ENCODE measurements at places on chromosomes 1 and 21.

DNA sequence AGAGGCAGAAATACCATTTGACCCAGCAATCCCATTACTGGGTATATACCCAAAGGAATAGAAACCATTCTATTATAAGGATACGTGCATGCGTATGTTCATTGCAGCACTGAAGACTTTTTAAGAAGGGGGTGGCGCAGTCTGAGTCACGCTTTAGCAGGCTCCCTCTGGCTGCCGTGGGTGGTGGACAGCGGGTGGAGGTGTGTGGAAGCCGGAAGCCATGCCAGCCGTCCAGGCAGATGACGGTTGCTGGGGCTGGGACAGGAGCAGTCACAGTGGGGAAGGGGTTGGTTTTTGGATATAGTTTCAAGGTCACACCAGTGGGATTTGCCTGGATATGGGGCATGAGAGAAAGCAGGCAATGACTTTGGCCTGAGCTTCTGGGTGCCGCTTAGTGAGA is 270.5 kb downstream of the GRIK3 start:
- no peak for DNase-seq

GRCh38 chr1:109535971-109536491 is 3.6 kb upstream of the GPR61 start:
- DNase-seq = no peak

- peak; percentile 44 for DNase-seq
Observed at GRCh38 chr1:212218911-212219310, 66.3 kb upstream of the PPP2R5A start.

DNA sequence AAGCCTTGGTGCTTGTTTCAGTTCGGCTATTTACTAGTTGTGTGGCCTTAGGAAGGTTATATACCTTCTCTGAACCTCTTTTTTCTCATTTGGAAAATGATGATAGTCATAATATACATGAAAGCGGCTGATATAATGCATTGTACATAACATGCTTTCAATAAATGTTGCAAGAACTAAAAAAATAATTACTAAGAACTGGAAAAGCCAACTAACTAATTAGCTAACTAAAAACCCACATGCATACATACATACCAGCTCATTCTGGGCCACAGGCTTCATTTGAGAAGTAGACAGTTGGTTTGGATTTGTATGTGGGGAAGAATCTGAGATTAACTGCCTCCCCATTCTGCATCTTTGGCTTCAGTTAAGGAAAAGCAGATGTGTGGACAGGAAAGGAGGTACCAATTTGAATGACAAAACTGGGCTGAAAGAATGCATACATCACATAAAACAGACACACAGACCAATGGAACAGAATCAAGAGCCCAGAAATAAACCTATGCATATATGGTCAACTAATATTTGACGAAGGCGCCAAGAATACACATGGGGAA is 217.9 kb downstream of the TM2D1 start:
- DNase-seq = no peak

DNA sequence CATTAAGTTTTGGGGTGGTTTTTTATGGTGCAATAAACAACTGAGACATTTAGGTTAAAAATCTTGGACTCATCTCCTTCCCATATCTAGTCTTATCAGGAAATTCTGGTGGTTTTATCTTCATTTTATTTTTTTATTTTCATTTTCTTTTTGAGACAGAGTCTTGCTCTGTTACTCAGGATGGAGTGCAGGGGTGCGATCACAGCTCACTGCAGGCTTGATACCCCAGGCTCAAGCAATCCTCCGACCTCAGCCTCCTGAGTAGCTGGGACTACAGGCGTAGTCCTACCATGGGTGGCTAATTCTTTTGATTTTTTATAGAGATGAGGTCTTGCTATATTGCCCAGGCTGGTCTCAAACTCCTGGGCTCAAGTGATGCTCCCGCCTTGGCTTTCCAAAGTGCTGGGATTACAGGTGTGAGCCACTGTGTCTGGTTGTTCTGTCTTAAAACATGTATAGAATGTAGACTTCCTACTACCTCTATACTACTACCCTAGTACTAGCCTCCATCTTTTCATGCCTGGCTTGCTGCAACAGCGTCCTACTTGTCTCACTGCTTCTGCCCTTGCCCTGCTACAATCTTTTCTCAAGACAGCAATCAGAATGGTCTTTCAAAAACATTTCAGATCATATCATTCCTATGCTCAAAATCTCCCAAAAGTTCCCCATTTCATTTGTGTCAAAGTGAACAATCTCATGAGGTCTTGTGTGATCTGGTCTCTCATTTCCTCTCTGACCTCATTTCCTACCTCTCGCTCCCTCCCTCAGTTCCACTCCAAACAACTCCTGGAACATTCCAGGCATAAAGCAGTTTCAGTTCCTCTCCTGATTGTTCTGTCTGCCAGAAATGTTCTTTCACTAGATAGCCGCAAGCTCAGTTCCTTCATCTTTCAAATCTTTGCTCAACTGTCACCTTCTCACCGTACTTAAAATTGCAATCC is 5.9 kb upstream of the FCGR2A start:
- DNase-seq = no peak

- no peak for DNase-seq
Observed at GRCh38 chr1:219405531-219406331, 207.2 kb downstream of the ZC3H11B start.

GRCh38 chr1:114927401-114927800 is 72.7 kb downstream of the SYCP1 start:
- no peak for DNase-seq

GRCh38 chr1:77484926-77485325 is 197.5 kb downstream of the ZZZ3 start:
- DNase-seq = no peak

DNA sequence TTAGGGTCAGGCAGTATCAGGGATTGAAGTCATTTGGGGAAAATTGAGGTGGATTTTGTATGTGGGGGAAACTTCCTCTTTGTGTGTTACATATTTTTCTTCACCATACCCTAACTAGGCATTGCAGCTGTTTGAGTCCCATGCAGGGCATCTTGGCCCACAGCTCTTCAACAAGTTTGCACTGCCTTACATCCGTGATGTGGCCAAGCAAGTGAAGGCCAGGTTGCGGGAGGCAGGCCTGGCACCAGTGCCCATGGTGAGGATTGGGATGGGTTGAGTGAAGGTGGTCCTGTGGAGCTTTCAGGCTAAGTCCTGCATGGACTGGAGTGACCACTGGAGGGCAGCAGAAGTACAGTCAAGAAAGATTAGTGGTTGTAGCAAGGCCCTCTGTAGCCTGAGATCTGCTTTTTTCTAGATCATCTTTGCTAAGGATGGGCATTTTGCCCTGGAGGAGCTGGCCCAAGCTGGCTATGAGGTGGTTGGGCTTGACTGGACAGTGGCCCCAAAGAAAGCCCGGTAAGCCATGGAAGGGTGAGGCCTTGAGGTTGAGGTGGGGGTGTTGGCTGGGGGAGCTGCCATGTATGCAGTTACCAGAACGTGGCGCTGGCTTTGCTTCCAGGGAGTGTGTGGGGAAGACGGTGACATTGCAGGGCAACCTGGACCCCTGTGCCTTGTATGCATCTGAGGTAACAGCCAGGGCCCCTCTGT is 2.4 kb downstream of the UROD start:
- DNase-seq = peak; percentile 50

- DNase-seq = no peak
Observed at GRCh38 chr1:172138634-172139033, 281.9 kb upstream of the C1orf105 start.

DNA sequence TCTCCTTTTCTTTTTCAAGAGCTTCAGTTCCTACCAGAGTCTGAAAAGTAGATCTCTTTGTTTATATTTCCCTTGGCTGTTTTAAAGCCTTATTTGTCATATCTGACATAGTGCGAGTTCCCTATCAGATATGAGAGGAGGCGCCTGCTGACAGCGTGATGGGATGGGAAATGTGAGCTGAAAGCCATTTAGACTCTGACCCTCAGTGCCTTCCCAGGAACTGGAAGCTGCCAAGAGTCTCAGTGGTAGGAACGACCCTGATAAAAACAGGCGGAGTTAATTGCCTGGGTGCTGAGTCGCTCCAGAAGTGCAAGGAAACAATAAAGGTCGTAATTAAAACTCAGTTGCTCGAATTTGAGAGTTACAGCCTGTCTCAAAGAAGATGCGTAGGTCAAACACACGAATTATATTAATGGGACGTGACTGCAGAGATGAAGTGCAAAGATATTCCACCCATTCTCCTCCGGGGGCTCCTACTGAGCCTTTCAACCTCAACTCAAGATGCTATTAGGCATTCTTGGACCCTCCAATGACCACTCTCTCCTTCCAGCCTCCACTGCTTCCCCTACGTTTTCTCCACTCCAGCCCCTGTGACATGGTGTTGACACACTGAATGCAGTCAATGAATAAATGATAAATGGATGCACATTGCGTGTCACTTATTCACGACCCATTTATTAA is 84.6 kb downstream of the KAZN start:
- DNase-seq = no peak

DNA sequence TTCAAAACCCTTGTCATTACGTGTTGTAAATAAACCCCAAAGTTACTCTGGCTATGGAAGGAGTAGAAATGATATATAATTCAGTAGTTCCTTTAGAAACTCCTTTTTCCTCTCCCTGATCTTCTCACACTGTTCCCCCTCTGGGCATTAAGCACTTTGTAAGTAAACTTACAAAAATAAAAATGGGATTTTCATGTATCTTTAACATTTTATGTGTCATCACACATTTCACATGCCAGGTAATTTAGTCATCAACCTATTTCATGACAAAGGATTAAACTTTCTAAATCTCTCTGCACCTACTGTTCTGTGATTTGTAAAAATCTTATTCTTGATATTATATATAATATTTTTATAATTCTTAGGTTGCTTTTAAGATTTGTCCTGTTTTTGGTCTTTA is 176.9 kb downstream of the NEK7 start:
- DNase-seq = no peak

DNA sequence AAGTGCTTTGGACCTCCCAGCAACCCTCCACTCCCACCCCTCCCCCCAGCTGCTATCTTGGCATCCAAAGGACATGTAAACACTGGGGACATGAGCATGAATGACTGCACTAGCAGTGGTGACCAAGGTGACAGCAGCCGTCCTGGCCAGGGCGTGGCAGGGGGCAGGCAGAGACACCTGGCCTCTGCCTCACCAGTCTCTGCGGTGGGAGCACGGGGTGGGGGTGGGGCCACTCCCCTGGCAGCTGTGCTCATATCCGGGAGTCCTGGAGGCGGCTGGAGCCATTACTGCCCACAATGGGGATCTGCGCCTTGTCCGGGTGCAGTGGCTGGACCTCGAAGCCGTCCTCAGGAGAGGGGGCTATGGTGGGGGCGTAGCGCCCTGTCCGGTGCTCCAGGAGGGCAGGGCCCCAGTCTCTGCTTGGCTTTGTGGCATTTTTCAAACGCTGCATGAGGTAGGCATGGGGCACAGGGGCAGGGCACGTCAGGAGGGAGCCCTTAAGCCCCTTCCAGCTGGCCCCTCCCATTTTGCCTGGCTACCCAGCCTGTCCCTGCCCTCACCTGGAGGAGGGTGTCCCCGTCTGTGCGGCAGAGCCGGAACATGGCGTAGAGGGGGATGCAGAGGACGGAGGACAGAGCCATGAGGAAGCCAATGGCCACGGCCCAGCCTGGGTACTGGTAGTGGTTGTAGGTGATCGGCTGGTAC is 6.0 kb downstream of the CCDC24 start:
- DNase-seq = no peak

DNA sequence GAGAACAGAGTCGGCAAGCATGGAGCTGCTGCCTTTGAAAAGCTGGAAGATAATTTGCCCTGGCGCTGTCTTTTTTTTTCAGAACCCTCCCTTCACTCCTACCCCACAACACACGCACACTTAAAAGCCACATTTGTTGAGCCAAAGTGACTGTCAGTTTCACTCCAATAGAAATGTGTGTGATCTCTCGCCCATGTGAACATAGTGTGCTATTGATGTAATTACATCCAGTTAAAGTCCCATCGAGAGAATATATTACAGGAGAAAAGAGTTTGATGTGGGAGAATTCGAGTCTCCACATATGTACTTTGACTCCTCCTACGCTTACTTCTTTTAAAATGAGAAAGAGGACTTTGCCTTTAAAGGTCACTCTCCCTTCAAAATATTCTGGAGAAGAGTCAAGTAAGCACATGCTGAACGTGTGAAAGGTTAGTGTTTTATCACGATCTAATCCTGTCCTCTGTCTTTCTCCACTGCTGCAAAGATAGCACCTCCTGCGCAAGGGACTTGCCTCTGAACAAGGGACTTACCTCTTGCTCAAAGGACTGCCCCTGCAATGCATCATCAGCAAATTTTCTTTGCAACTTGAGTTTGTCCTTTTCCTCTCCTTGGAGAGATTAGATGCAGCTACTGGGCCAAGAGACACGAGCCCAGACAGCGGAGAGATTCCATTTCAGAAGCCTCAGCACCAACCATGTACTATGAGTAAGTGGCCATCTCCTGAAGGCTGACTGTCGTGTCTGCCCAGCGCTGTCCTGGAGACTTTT is 613.9 kb downstream of the PTPRU start:
- DNase-seq = no peak

DNA sequence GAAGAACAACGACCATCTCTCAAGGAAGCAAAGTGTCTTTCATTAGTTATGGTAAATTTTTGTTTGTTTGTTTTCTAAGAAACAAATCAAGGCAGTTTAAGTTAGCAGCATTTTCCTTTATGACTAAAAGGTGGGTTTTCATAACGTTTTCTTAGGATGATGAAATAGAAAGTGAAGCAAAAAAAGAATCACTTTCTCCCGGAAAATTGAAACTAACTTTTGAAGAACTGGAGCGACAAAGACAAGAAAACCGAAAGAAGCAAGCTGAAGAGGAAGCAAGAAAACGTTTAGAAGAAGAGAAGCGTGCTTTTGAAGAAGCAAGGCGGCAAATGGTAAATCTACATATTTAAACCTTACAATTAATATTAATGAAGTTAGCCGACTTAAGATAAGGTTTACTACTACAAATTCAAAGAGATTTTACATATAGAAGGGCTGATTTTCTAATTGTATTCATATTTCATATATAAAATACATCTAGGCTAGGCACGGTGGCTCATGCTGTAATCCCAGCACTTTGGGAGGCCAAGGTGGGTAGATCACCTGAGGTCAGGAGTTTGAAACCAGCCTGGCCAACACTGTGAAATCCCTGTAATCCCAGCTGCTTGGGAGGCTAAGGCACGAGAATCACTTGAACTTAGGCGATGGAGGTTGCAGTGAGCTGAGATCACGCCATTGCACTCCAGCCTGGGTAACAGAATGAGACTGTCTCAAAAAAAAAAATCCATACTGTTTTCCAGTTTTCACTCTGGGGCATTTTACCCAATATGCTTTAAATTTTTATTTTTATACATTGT is 38.3 kb downstream of the NEXN start:
- no peak for DNase-seq

DNA sequence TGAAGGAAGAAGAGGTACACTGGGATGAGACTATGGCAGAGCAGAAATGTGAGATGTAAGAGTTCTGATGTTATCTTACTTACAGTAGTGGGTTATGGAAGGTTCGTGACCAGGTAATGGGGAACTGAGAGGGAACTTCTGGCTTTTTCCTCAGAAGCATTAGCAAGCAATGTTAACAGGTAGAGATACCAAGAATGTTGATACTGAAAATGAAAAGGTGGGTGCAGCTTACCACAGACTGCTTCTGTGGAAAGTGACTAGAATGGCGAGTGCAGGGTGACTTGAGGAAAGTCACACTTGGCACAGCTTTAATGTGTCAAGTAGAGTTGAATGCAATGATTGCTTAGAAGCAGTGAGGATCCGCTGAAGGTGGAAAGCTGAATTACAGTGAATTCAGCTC is 70.8 kb downstream of the PLA2G4A start:
- DNase-seq = no peak

All from AG04449 (cell line).